ENCODE measurements at places on chromosomes 11 and 22.

- DNase-seq = peak; percentile 27
These were observed 63.7 kb downstream of the RAB30 start for GRCh38 chr11:83007909-83008580.

DNA sequence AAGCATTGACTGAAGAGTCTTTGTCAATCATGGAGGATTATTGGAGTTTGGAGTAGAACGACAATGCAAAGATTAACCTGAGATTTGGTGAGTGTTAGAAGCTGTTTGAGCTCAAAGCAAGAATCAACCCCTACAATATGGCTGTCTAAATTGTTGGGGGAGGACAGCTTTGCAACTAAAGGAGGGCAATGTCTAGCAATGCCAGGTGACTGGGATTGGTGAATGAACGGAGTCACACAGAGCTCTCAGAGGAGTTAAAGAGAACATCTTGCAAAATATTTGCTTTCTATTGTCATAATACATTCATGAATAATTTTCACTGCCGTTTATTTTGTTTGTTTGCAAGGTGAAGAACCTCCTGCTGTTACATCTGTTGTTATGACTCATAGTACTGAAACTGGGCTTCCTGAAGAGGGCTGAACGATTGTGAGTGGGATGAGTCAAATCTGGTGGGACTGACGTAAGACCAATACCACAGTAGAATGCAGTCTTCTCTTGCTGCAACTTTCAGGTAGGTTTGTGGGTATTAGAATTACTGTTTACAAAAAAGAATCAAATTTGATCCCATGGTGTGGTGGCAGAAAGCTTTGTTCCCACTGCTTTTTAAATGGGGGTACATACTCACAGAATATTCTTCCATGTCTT is 281.9 kb downstream of the CADM1 start:
- DNase-seq = no peak

GRCh38 chr11:134517621-134518293 is 105.7 kb upstream of the B3GAT1 start:
- DNase-seq = no peak

DNA sequence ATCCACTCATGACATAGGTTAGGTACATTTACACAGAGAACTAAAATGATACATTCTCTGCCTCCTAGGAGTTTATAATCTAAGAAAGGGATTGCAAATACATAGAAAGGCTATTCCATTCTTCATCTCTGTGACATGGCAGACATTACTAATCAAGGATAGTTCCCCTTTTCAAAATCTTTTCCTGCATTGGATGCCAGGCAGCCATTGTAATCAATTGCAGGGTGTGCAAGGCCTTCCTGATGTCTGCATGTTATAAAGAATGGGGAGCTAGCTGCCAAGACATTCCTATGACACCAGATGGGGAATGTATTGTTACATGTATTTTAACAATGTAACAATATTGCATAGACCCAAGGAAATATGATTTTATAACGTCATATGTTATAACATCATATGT is 82.0 kb downstream of the KIRREL3 start:
- DNase-seq = no peak

DNA sequence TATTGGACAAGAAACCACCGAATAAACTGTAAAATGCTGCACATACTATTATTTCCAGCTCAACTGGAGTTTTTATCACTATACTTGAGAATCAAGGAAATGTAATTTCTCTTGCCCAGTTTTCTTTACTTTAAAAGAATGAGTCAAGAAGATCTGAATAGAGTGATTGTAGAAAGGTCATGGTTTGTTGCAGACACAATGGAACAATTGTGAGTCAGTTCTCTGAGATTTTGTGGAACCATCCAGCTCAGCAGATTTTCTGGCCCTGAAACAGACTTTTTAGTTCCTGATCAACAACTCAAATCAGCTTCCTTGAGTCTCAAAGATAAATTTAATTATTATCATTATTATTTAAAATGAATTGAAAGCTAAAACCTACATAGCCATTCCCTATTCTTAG is 1.3 kb downstream of the TCN1 start:
- DNase-seq = peak; percentile 1

GRCh38 chr22:24030186-24030702 is 19.1 kb downstream of the CABIN1 start:
- DNase-seq = no peak

GRCh38 chr11:120523196-120523595 is 11.6 kb downstream of the GRIK4 start:
- DNase-seq = no peak

GRCh38 chr22:19120829-19121630 is 1.2 kb downstream of the DGCR2 start:
- DNase-seq = no peak

- peak; percentile 53 for DNase-seq
These were observed 13.1 kb downstream of the MRGPRG start for GRCh38 chr11:3205261-3206155.

- no peak for DNase-seq
These were observed 569.3 kb downstream of the MIAT start for GRCh38 chr22:27226666-27227065.

GRCh38 chr11:95674657-95675358 is 114.8 kb downstream of the FAM76B start:
- DNase-seq = no peak

- DNase-seq = no peak
These were observed 9.1 kb downstream of the LTBP3 start for GRCh38 chr11:65549096-65549495.

DNA sequence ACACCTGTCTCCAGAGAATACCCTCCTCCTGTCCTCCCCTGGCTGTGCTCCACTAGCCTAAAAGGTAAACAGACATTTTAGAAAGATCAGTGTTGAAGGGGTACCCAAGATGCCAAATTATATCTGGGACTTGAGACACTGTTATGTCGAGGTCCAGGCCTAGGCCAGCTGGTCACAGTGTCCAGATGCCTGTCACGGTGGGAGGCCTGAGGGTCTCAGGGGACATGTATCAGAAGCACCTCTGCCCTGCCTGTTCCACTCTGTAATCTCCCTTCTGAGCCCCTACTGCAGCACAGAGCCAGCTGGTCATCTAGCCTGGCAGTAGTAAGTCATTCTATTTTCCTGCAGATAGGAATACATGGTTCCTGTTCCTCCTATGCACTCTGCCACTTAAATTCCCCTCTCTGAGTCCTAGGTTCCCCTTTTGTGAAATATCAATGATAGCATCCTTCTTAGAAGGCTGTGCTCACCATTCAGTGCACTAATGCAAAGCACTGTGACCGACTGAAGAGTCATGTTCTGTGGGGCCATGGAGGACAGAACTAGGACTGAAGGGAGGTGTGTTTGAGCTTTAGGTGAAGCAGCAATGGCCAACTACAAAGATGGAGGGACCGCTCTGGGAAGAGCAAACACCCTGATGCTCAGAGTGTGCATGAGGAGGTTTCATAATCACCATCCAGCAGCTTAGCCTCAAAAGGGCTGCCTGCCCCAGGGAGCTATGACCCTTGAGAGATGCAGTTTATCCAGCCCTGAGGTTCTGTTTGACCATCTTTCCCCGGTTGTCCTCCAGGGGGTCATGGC is 44.8 kb upstream of the TUB start:
- no peak for DNase-seq

GRCh38 chr11:134347441-134347840 is 15.7 kb downstream of the GLB1L2 start:
- no peak for DNase-seq

- DNase-seq = no peak
These were observed 6.6 kb upstream of the KCTD17 start for GRCh38 chr22:37044634-37045625.

DNA sequence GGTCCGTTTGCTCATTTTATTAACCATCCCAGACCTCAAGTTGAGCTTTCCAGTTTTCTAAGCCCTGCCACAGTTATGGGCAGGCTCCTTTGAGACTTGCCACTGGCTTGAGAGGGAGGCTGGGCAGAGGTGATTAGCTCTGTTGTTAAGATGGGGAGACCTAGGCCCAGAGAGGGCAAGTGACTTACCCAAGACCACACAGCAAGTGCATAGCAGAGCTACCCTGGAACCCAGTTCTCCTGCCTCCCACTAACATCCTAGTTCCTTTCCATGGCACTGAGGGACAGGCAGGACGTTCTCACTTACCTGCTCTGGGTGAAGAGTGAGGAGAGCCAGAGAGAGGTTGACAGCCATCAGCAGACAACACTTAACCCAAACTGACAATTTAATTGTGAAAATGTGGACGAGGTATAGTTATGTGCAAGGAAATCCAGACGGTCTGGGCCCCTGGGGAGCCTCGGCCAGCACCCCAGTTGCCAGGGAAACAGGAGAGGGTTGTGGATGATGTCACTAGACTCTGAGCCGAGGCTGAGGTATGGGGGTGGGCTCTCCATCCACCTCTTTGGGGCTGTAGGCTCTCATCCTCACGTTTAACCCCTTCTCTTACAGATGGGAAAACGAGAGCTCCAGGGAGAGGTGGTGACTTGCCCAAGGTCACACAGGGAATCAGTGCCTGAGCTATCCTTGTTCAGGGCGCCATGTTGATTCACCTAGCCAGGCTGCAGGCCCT is 12.3 kb upstream of the WNT11 start:
- no peak for DNase-seq

Data from muscle of leg (tissue), 16 donors.